Activated CD4-positive, alpha-beta T cell treated with anti-CD3 and anti-CD28 coated beads, Interleukin-2, amount 50 U/mL, for 48 hours (primary cell): ENCODE measurements at places on chromosomes 4 and X.

DNA sequence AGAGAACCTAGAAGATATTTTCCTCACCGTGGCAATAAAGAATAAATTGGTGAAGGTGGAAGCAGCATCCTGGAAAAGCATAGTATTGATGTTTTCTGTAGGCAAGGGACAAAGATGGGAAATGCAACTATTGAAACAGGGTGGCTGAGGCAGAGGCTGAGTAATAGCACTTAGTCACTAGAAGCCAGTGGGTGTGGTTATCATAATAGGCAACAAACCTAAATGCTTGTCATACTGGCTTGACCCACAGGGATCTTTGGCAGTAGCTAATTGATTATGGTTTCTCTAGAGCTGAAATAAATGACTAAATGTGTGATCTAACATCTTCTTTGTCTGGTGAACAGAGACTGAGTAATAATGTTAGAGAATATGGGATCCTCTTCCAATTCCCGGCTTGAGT, 353.6 kb upstream of the RPS6KA3 start:
- no peak for DNase-seq

DNA sequence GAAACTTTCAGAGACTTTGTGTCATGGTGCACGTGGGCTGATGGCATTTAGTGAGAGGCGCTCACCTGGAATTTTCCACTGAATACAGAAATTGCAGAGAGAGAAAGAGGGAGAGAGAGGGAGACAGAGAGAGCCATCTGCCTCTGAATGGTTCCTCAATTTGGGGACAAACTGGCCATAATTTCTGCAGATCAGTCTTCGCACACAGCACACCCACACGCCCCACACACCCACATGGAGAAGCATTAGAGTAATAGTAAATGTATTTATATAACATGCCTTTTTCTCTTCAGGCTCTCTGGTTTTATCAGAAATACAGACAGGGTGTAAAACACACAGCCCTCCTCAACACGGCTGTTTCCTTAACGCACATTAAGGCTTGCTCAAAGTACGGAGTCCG, 38.6 kb downstream of the PRKX start:
- no peak for DNase-seq

- DNase-seq = no peak
Measured at GRCh38 chr4:79150820-79151416, 174.9 kb downstream of the NAA11 start.

DNA sequence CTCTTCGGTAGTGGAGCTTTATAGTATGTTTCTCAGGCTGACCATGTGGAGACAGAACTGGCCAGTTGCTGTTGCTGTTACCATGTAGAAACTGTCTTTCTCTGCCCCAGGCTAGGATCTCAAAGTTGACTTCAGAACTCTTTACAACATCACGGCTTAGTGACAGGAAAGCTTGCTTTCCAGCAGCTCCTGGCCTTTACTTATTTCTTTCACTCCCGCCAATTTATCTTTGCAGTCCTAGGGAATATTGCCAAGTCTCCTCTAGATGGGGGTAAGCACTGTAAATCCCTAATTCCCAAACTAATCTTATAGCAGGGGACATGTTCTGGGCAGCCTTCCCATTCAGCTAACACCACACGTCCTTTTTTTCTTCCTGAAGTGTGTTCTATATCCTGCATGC, 631.6 kb downstream of the SPRY1 start:
- DNase-seq = no peak

DNA sequence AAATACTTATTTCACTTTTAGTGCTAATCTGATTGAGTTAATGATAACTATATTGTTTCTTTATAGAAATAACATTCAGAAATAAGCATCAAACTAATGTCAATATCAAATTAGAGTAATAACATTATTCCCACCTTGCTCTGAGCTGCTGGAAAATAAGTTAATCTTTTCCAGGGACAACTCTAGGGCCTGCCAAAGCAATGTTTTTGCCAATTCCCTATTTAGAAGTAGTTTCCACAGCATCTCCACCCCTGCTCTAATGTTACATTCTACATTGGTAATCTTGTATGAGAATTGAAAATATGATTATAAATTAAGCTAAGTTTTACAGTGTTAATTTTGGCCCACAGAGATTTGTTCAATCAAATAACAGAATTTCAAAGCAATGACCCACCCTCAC, 68.3 kb downstream of the REELD1 start:
- no peak for DNase-seq

DNA sequence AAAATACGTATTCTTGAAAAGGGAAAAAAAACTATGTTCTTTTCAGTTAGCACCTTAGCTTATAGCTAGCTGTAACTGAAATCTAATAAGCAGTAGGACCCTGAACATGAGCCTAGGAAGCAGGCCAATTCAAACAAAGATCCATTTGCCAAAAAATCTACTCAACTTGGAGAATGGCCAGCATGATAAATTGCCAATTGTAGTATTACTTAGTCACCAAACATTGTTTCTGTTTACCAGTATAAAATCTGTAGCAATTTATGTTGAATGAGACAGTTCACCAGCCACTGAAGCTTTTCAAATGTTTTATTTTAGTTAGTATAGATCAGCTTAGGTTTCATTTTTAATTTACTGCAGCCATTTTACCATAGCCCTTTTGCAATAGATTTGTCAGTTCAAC, 323.6 kb upstream of the DIPK2B start:
- no peak for DNase-seq

- no peak for DNase-seq
Measured at GRCh38 chr4:165668694-165669093, 204.3 kb upstream of the TLL1 start.

- DNase-seq = no peak
Measured at GRCh38 chr4:17366496-17366895, 145.4 kb downstream of the QDPR start.

DNA sequence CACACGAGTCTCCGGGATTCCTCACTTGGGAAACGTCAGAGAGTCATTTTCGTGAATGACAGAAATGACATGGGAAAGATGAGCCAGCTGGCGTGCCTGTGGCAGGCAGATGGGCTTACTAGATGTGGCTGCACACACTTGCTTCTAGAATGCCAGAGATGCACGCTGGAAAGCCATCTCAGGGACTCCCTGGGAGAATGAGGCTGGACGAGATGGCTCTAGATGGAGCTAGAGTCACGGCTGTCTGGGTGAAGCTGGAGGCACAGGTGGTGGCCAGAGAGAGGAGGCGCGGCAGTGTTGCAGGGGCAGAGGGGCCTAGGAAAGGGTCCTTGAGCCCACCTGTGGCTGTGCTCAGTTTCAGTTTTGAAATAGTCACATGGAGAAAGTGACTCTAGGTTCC, 26.0 kb downstream of the TKTL1 start:
- no peak for DNase-seq

- DNase-seq = no peak
Measured at GRCh38 chrX:131332331-131332730, 43.2 kb upstream of the IGSF1 start.

GRCh38 chr4:36322921-36323354, 41.5 kb downstream of the DTHD1 start:
- DNase-seq = peak; percentile 36

GRCh38 chr4:56469489-56470210, 2.2 kb downstream of the SRP72 start:
- DNase-seq = no peak

DNA sequence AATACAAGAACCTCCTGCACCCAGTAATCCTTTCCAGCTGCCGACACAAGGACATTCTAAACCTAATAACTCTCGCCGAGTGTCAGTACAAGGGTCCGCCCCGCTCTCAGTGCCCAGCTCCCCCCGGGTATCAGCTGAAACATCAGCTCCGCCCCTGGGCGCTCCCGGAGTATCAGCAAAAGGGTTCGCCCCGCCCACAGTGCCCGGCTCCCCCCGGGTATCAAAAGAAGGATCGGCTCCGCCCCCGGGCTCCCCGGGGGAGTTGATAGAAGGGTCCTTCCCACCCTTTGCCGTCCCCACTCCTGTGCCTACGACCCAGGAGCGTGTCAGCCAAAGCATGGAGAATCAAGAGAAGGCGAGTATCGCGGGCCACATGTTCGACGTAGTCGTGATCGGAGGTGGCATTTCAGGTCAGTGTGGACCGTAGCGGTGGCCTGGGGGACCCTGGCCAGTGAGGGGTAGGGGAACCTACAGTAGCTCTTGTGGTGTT, at the start of gene MAOA:
MAOA (plus strand) TSS at position 295 of the 490 bp plus-strand sequence; CDS start at position 338, 43 bp downstream.
- DNase-seq = peak; percentile 26

DNA sequence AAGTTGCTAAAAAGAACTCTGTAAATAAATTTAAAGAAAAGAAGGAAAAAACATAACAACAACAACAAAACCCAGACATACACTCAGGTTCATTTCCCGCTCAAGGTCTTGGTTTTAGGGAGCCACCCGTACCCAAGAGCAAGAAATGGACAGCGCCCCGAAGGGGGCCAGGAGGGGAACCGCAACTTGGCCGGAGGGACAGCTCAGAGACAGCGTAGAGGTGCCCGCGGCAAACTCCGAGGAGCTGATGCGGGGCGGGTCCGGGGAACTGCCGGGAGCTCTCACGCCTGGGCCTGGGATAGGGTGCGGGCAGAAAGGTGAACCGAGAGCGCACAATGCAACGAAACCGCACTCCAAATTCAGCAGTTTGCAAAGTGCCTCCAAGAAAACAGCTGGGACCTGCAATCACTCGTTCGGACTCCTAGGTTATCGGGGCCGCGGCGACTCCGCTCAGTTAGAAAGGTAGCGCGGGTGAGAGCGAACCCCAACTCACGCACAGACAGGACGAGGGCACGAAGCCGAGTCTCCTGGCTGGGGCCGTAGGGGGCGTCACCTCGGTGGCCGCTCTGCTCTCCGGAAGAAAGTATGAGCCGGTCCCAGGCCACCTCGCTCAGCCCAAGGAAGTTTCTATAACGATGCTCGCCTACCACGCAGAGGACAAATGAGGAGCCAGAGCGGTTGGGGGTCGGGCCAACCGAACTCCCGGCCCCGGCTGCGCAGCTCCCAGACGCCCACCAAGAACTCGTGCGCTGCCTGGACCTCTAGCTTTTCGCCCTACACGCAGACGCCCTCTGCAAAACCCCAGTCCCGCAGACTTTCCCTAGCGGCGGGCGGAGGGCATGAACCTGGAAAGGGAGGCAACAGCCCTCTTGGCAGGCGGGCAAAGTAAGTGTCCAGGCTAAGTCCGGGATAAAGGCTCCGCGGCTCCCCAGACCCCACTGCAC, 1.4 kb downstream of the NDNF start:
- peak; percentile 35 for DNase-seq

GRCh38 chrX:46796574-46797191, 37.8 kb upstream of the SLC9A7 start:
- DNase-seq = peak; percentile 79

- DNase-seq = no peak
Measured at GRCh38 chr4:39045827-39046221, 13.6 kb upstream of the TMEM156 start.

DNA sequence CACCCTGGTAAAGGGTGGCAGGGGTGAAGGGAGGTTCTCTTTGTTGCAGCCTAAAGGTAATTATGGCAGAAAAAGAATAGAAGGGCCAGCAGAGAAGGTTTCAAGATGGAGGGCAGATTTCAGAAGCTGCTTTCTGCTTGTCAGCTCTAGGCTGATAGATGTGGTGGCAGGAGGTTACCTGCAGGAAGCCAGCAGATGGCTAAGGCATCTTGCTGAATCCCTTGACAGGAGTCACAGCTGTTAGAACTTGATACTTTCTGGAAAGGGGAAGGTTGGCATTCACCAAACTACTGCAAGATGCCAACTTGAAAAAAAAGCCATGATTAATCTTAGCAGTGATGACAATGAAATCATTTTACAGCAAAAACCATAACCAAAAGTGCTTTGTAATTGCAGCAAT, 69.5 kb upstream of the CBLL2 start:
- no peak for DNase-seq

DNA sequence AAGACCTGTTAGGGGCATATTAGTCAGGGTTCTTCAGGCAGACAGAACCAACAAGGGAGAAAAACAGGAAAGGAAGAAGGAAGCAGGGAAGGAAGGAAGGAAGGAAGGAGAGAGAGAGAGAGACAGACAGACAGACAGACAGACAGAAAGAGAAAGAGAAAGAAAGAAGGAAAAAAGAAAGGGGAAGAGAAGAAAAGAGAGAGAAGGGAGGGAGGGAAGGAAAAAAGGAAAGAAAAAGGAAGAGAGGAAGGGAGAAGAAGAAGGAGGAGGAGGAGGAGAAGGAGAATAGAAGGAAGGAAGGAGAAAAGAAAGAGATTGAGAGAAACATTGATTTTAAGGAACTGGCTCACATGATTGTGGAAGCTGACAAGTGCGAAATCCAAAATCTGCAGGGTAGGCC, 89.0 kb downstream of the DHX15 start:
- DNase-seq = no peak

DNA sequence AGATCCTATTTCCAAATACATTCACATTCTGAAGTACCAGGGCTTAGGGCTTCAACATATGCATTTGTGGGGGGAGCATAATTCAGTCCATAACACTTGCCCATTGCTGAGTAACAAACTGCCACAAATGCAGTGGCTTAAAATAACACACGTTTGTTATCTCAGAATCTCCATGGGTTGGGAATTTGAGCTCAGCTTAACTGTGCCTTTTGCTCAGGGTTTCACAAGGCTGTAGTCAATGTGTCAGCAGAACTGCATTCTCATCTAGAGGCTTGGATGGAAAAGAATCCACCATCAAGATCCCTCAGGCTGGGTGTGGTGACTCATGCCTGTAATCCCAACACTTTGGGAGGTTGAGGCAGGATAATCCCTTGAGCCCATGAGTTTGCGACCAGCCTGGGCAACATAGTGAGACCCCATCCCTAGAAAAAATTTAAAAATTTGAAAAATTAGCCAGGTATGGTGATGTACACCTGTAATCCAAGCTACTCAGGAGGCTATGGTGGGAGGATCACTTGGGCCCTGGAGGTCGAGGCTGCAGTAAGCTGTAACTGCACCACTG, 25.8 kb upstream of the TBL1X start:
- DNase-seq = no peak

GRCh38 chrX:69237236-69237635, 72.0 kb upstream of the PJA1 start:
- DNase-seq = no peak

- no peak for DNase-seq
Measured at GRCh38 chrX:17644001-17644400, 93.3 kb upstream of the SCML1 start.

DNA sequence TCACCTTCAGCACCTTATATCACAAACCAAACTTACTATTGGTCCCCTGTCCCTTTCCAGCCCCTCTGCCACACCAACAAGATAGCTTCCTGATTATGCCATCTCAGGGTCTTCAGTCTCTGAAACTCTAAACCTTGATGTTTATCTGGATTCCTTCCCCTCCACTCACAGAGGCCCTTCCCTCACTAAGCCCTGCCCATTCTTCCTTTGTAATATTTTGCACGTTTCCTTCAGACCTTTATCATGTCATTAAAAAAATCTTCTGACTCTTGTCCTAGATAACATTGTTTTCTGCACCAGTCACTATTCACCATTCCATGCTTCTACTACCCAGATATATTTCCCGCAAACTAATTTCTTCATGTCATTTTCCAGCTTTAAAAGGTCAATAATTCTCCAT, 17.7 kb upstream of the CEP135 start:
- no peak for DNase-seq

DNA sequence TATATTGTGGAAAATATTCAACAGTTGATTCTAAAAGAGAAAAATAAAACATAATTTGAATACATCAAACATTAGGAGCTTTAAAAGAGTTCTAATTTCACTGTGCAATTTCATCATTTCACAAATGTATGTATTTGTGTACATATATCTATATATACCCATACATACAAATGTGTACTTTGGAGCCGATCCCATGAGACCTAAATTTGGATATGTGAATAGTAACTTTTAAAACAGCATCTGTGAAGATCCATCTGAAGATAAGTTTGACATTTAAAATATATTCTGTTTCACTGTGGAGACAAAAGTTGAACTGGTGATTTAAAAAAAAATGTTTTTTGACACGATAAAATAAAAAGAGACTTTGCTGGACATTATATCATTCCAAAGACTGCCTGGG, 374.0 kb downstream of the TMA16 start:
- DNase-seq = no peak
